ENCODE measurements at places on chromosomes 16 and 17. TPM values are rescaled to one million over a fixed set of nuclear protein-coding genes. Genes with fewer than 3 reads are reported as not detected.

GRCh38 chr17:7915179-7915610 is 894 bp downstream of the RNF227 start:
- no peak for DNase-seq

DNA sequence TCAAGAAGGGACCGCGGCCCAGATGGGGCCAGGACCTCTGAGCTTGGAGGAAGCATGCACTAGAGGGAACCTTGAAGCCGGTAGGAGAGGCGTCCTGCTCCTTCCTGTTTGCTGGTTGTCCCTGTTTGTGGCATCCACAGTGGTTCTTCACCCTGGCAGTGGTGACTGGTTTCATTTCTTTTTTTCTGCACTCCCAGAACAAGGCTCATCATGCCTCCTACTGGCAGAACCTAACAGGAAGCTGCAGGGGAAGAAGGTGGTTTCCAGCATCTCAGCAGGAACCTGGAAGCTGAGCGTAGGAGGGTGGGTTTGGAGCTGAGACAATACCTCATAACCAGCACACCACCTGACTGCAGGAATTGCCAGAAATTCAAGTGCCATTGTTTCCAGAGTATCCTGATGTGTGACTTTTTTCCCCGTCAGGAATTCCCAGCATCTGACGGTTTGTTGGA is 5.8 kb downstream of the TMEM231 start:
- DNase-seq: no peak

GRCh38 chr17:76537288-76537577 is 276 bp downstream of the CYGB start:
- peak; percentile 76 for DNase-seq

DNA sequence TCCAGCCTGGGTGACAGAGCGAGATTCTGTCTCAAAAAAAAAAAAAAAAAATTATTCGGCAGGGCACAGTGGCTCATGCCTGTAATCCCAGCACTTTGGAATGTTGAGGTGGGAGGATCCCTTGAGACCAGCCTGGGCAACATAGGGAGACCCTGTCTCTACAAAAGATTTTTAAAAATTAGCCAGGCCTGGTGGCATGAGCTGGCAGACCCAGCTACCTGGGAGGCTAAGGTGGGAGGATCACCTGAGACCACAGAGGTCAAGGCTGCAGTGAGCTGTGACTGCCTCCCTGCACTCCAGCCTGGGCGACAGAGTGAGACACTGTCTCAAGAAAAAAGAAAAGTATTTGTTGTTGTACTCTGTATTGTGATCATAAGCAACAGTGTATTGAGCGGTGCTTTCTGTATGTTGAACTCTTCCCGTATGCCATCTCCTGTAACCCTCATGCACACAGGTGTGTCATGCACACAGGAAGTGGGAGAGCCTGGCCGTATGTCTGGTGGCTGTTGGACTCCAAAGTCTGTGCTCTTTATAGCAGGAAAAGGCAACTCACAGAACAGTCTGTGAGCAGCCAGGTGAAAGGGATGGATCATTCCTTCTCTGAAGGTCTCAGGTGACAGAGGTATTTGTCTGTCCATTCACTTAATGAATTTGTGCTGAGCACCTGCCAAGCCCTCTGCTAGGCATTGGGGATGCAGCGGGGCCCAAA is 17.1 kb downstream of the CDH1 start:
- DNase-seq: no peak

DNA sequence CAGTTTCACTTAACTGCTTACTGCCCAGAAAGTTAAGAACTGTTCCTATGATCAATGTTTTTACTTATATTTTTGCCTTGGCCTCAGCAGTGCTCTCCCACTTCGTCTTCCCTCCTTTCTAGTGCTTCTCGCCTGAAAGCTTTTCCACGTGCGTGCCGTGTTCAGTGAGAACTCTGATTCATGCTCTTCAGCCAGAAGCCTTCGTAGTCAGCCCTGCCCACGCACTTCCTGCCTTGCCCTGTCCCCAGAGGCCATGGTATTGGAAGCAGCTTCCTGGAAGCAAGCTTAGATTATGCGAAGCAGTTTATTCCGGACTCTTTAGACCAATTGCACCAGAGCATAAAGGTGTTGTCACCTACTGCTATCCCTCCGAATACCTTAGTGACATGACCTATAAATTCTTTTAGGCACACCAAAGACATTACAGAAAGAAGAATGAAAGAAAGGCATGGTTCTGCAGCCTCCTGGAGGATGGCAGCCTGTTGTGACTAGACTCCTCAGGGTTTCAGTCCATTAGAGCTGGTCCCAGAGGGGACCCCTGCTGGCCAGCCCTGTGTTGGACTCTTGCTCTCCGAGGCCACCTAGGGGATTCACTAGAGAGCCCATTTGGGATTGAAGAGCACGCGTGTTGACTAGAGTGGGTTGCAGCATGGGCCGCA is 105.2 kb downstream of the RPTOR start:
- DNase-seq: peak; percentile 78

- DNase-seq: no peak
Measured at GRCh38 chr17:15967706-15968399, 22.9 kb downstream of the ADORA2B start.

- no peak for DNase-seq
Measured at GRCh38 chr17:14777291-14777690, 476.4 kb downstream of the HS3ST3B1 start.

DNA sequence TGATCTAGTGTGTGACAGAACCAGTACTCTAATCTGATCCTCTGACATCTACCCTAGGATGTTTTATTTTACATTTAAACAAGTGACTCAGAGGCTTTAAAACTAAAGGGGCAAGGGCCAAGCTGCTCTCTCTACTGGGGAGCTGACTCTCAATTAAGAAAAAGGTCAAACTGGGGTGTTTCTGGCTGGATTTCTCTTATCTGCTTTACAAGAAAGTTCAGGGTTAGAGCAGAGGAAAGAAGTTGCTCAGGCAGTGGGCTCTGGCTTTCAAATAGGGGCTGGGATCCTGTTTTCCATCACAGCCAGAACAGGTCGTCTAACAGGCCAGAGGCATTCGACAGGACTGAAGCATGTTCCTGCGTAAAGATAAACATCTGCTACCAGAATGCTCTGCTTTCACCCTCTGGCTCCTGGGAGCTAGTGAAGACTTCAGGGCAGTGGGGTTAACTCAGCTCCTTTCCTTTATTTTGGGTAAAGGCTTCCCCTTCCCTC is 8.5 kb downstream of the MMP28 start:
- no peak for DNase-seq

- peak; percentile 50 for DNase-seq
Measured at GRCh38 chr16:79132701-79133100, 467.8 kb downstream of the MAF start.

GRCh38 chr16:72236866-72237265 is 64.9 kb upstream of the PMFBP1 start:
- no peak for DNase-seq

DNA sequence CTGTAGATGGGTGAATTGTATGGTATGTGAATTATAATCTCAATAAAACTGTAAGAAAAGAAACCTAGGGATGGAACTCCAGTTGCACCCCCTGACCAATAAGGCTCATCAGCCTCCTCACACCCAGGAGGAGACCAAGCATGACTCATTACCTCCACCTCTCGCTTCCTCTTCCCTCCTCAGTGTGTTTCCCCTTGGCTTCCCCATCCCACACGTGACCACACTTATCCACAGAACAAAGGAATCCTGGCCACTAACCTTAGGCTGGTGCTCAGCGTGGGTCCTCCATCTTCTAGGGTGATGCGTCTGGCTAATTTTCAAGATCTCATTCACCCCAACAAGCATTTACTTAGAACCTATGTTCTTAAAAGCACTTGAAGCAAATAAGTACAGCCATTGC is 36.2 kb upstream of the MAP3K14 start:
- DNase-seq: no peak

- no peak for DNase-seq
Measured at GRCh38 chr17:8898126-8898525, 30.7 kb upstream of the PIK3R6 start.

DNA sequence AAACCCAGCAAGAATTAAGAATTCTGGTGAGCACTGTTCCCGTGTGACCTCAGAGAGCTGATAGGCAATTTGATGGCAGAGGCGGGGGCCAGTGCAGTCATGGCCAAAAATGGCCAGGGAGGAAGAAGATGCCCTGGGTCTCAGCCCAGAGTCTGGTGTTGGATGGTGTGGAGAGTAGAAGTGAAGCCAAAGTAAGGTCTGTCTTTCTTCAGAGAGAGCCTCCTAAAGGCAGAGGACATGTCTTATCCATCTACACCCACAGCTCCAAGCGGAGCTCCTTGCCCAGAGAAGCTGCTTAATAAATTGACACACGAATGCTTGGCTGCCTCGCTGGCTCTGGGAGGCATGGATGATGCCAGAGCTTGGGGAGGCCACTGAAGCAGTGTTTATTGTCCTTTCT is 19.7 kb upstream of the ZNF652 start:
- DNase-seq: no peak

DNA sequence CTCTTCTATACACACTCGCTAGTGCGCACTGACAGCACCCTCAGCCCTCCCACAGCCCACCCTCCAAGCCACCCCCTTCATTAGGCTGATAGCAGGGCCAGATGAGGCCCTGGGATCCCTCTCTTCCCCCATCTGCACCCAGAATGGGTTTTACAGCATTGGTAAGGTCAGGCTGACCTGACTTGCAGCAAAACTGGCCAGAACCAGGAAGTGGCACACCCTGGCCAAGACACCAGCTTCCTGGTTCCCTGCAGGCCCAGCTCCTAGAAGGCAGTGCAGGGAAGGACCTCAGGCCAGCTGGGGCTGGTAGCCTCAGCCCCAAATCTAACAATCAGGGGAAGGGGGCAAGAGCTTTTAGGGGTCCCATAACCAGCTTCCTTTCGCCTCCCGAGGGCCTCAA is 50.0 kb upstream of the MRPS23 start:
- peak; percentile 76 for DNase-seq

DNA sequence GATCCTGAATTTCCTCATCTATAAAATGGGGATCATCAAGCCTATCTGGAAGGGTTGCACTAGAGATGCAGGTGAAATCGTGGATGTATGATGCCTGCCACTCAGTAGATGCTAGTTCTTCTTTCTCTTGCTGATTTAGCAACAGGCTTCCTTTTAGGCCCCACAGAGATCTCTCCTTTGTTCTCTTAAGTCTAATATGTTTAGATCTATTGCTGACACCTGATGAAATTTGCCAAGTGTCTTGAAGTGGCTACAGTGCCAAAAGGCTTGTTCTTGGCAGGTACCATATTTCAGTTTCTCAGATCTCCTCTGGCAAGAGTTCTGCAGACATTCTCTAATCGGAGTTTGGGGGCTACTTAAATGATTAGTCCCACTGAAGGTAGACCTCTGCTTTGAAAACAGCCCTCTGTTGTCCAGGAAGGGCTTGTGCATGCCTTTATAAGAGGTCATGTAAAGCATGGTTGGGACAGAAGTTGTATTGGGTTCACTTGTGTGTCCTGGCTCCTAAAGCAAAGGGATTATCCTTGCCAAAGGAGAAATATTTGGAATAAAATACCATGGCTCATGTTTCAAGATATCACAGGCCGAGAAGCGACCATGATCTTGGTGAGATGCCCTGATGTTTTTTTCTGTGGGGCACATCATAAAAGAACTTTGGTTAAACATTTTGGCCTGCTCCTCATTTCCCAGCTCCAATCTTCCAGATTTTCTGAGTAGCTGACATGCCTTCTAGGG is 234.0 kb downstream of the MSI2 start:
- no peak for DNase-seq

GRCh38 chr16:27193300-27193990 is 9.9 kb upstream of the KDM8 start:
- no peak for DNase-seq

- DNase-seq: no peak
Measured at GRCh38 chr17:72099919-72100318, 20.9 kb upstream of the SOX9 start.

DNA sequence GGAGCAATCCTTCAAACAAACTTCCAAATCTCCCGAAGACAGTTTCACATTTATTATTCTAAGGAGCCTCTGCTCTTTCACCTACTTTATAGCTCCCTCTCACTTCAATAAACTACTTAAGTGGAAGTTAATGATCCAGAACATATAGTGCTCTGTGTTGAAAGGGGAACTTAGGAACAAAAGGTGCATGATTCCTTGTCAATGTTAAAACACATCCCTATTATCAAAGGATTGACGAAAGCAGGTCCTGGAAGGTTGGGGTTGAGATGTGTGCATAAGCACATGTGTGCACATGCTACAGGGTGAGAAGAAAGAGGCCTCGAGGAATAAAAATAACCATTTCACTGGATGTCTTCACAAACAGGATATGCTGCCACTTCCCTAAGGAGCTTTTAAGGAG is 170.3 kb downstream of the SLC39A11 start:
- no peak for DNase-seq

- no peak for DNase-seq
Measured at GRCh38 chr16:66507731-66508239, 42.1 kb downstream of the TK2 start.

DNA sequence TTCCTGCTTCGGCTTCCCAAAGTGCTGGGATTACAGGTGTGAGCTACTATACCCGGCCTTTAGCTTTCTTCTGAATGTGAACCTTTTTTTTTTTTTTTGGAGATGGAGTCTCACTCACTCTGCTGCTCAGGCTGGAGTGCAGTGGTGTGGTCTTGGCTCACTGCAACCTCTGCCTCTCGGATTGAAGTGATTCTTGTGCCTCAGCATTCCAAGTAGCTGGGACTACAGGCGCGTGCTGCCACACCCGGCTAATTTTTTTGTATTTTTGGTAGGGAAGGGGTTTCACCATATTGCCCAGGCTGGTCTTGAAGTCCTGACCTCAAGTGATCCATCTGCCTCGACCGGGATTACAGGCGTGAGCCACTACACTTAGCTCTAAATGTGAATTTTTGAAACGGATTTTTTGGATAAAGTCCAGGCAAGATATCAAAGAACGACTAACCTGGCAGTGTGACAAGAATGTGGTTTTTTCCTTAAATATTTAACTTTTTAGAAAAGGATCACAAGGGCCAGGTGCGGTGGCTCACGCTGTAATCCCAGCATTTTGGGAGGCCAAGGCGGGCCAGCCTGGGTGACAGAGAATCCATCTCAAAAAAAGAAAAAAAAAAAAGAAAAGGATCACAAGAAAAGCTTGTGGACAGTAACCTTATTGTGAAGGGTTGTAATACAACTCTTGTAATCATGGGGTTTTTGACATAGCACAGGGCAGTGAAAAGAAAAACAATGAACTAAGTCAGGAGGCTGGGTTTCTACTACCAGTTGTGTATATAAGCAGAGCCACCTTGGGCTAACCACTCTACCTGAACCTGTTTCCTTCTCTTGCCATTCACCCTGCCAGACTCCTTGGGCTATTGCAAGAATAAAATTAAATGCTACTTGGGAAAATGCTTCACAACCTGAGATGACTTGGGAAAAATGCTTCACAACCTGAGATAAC is 6.2 kb downstream of the BRCA1 start:
- DNase-seq: no peak

GRCh38 chr17:43661699-43662412 is at the start of gene MEOX1:
MEOX1 (minus strand) TSS chr17:43661922; CDS start chr17:43661534, 388 bp downstream.
- DNase-seq: no peak

GRCh38 chr17:57954397-57955182 is 622 bp downstream of the CUEDC1 start:
- DNase-seq: peak; percentile 91

The SLC5A10 gene
- total RNA-seq: not detected

The TIGD7 gene
- total RNA-seq: 9.4 TPM

The KRTAP4-4 gene
- not detected for total RNA-seq

The PKMYT1 gene
- total RNA-seq: 1.1 TPM

The CHST4 gene
- not detected for total RNA-seq

The CNP gene
- total RNA-seq: 23.0 TPM

The SLX4 gene
- total RNA-seq: 3.2 TPM

The MT4 gene
- not detected for total RNA-seq

The COPS3 gene
- 72.9 TPM for total RNA-seq

The MMP2 gene
- 102 TPM for total RNA-seq

The FN3KRP gene
- total RNA-seq: 13.2 TPM

The OTOA gene
- not detected for total RNA-seq

The ABI3 gene
- total RNA-seq: 5.5 TPM

The RSPRY1 gene
- total RNA-seq: 13.4 TPM
